Hippocampal formation (tissue), 2 donors: ENCODE measurements at places on chromosomes 4 and X.
A peak's percentile ranks its signal among the peaks of the same experiment; 100 is the strongest.

GRCh38 chrX:43314525-43314924 lies 341.6 kb upstream of the MAOA start:
- DNase-seq = no peak

- no peak for DNase-seq
These were observed 172.8 kb downstream of the TEX13C start for GRCh38 chrX:125492439-125492838.

DNA sequence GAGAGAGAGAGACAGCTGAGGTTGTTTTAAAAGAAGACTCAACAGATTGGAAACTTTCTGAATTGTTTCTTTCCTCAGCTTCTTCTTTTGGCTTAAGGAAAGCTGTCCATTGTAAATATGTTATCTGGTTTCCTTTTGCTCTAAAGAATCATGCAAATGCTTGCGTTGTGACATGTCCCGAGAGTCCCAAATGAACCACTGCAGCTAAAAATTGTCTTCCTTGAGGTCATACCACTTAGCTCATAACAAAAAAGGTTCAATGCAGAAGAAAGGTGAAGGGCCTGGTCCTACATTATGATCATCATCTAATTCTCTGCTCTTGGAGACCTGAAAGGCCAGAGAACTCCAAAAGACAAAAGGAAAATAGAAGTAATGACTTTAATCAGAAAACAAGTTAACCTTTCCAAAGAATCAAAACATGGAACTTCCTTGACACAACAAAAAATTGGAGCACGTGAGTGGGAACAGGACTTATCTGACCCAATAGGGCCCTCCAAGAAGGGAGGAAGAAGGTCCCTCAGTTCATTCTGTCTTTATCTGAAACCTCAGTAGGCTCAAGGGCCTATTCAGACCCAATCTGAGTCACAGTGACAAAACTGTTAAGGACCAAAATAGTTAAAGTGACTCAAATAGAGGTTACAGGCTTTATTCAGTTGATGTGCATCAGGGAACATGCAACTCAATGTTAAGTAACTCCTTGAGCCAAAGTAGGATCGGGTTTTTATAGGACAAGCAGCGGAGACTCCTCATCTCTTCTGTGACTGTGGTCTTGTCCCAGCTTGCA lies 14.7 kb upstream of the VSIG1 start:
- DNase-seq = no peak

GRCh38 chr4:3128058-3128457 lies 53.6 kb downstream of the HTT start:
- no peak for DNase-seq

GRCh38 chr4:5044341-5044740 lies 6.9 kb upstream of the STK32B start:
- DNase-seq = no peak

GRCh38 chr4:145097821-145098674 lies at the start of the genes ABCE1 and ANAPC10:
Gene ABCE1, plus strand, starts transcription at chr4:145098311. Its CDS starts 6,102 bp downstream, at chr4:145104413.
Gene ANAPC10, minus strand, starts transcription at chr4:145098196. Its CDS starts 2,097 bp downstream, at chr4:145096099.
- DNase-seq = peak; percentile 78

- DNase-seq = no peak
These were observed 45.8 kb upstream of the SERTM2 start for GRCh38 chrX:111465669-111466068.

GRCh38 chrX:46185923-46186810 lies 359.1 kb downstream of the ZNF674 start:
- no peak for DNase-seq

GRCh38 chrX:1719270-1719669 lies 104.4 kb downstream of the ASMT start:
- no peak for DNase-seq

- no peak for DNase-seq
These were observed 1.8 kb downstream of the DCAF8L2 start for GRCh38 chrX:27591938-27592337.

GRCh38 chr4:15958562-15958961 lies 4.4 kb downstream of the FGFBP2 start:
- DNase-seq = no peak

GRCh38 chrX:132395026-132395425 lies 93.8 kb downstream of the MBNL3 start:
- DNase-seq = no peak

GRCh38 chr4:85734424-85734831 lies 259.5 kb downstream of the ARHGAP24 start:
- DNase-seq = peak; percentile 49

DNA sequence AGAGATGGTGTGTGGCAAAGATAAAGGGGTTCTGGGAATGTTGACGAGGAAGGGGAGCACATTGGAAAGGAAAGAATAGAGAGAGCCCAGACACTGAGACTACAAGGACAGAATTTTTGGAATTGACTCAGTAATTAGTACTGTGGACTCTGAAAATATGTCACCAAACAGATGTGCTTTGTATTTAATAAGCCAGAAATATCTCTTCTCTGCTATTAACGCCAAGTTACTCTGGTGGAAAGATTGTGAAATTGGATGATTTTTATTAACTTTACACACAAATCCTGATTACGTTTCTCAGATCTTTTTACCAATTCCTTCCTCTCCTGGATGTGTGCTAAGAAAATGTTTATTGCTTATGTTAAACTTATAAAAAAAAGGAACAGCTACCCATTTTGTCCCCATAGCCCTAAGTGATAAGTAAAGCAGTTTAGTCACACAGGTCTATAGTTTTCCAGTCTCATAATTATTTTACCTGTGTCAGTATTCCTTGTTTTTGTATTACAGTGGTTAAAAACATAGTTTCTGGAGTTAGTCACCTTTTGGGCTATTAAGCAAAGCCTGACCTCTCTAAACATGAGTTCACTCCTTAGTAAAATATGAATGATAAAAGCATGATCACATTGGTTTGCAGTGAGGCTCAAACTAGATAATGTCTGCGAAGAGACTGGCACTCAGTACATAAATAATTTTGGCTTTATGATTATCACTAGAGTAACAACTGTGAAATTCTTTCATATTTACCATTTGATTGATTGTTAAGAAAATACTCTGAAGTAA lies 1068.3 kb downstream of the STIM2 start:
- no peak for DNase-seq

- DNase-seq = no peak
These were observed 127.8 kb upstream of the METTL14 start for GRCh38 chr4:118557298-118557851.

DNA sequence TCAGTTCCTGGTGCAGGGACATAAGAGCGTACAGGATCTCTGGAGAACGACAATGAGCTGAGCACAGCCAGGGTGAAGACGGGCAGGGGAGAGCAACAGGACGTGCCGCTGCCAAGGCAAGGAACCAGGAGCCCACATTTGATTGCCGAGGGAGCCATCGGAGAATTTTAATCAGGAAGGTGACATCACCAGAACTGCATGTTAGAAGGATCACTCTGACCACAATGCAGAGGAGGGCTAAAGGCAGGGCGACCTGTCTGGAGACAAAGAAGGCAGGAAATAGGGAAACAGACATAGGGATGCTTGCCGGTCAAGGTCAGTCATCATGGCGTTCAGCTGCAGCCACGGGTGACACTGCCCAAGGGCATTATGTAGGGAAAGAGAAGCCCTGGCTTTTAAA lies 81.4 kb downstream of the RBM47 start:
- DNase-seq = no peak

GRCh38 chr4:137648531-137648930 lies 116.2 kb upstream of the PCDH18 start:
- DNase-seq = no peak

- DNase-seq = no peak
These were observed 67.3 kb upstream of the ATOH1 start for GRCh38 chr4:93761286-93761685.

- DNase-seq = no peak
These were observed 6.5 kb upstream of the TMEM184C start for GRCh38 chr4:147610686-147611085.

- DNase-seq = no peak
These were observed 137.9 kb downstream of the MAGEB17 start for GRCh38 chrX:16305187-16305586.

- DNase-seq = no peak
These were observed 201.0 kb upstream of the NEIL3 start for GRCh38 chr4:177108708-177109107.

DNA sequence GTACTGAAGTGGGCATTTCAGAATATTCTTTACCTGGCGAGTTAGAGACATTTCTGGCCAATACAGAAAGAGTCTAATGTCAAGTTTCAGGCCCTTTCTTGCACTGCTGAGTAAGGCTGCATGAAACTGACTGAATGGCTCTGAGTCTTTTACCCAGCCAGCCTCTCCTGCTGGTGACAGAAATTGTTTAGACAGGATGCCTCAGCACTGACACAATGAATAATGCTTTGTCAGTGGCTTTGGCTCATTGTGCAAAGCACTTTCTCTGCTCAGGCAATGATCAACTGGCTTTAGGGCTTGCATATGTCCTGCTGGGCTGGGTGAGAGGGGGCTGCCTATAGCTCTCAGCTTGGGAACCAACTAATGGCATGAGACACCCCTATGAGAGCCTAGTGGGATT lies 45.5 kb downstream of the CLNK start:
- DNase-seq = peak; percentile 11

DNA sequence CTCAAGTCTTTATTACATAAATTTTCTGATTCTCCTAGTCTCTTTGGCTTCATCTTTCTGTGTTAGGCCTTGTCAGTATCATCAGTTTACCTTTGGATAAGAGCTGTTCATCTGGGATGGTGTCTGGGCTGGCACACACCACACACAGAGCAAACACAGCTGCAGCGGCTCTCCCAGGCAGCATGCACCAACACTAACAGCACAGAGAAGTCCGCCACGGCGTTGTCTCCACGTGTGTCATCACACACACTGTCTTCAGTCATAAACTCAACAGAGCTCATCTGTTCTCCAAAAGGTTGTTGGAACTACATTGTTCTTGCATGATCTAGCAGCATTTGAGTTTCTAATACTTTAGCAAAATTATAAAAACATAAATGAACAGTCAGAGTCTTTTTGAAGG lies 851.9 kb upstream of the FRG1 start:
- no peak for DNase-seq

GRCh38 chrX:47560179-47560933 lies 649 bp upstream of the ARAF start:
- DNase-seq = no peak

- no peak for DNase-seq
These were observed 1.0 kb upstream of the SLC6A8 start for GRCh38 chrX:153686711-153687110.

GRCh38 chr4:82215800-82216199 lies 158.0 kb downstream of the HNRNPD start:
- DNase-seq = no peak

- DNase-seq = no peak
These were observed 571.9 kb downstream of the SPOCK3 start for GRCh38 chr4:166662266-166662843.

DNA sequence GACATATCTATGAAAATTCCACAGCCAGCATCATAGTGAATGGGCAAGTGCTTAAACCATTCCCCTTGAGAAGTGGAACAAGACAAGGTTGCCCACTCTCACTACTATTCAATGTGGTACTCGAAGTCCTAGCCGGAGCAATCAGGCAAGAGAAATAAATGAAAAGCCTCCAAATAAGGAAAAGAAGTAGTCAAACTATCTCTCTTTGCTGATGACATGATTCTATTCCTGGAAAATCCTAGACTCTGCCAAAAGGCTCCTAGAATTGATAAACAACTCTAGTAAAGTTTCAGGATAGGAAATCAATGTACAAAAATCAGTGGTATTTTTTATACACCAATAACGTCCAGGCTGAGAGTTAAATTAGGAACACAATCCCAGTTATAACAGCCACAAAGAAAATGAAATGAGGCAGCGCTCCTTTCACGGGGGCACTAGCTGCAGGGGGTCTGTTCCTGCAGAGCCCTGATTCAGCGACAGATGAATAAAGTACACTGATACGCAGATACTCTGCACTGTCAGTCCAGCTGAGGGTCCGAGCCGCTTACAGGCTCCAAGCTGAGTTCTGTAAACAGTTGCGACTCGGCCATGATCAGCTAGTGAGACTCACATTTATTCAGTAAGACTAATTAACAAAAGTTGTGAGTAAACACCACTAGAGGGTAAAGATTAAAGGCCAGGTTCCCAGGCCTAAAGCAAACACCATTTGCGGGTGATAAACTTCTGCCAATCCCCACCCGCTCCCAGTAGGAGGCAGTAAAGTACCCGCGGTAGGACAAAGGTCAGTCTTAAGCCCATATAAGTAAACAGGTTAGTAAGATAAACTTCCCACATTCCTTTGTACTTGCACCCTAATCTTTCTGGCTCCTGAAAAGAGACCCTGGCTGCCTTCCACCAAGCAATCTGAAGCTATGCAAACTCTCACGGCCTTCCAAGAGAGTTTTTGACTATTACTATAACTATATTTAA lies 290.6 kb upstream of the GRID2 start:
- no peak for DNase-seq

GRCh38 chrX:68827848-68828624 lies 785 bp upstream of the EFNB1 start:
- DNase-seq = peak; percentile 28

- DNase-seq = no peak
These were observed 17.3 kb downstream of the GPC3 start for GRCh38 chrX:133968109-133968508.

- DNase-seq = no peak
These were observed 15.6 kb upstream of the SPRY1 start for GRCh38 chr4:123380728-123381716.

GRCh38 chr4:83894831-83895230 lies 358.9 kb downstream of the GPAT3 start:
- DNase-seq = no peak

GRCh38 chr4:140523370-140523856 lies 555 bp upstream of the ELMOD2 start:
- DNase-seq = no peak

GRCh38 chr4:52889778-52890520 lies 27.8 kb downstream of the RASL11B start:
- DNase-seq = no peak

- no peak for DNase-seq
These were observed 393.0 kb downstream of the PPP1R2C start for GRCh38 chrX:42384956-42385355.

GRCh38 chr4:120481756-120482155 lies 415.1 kb upstream of the MAD2L1 start:
- DNase-seq = no peak

GRCh38 chrX:48902135-48902534 lies 4.4 kb downstream of the PQBP1 start:
- no peak for DNase-seq

DNA sequence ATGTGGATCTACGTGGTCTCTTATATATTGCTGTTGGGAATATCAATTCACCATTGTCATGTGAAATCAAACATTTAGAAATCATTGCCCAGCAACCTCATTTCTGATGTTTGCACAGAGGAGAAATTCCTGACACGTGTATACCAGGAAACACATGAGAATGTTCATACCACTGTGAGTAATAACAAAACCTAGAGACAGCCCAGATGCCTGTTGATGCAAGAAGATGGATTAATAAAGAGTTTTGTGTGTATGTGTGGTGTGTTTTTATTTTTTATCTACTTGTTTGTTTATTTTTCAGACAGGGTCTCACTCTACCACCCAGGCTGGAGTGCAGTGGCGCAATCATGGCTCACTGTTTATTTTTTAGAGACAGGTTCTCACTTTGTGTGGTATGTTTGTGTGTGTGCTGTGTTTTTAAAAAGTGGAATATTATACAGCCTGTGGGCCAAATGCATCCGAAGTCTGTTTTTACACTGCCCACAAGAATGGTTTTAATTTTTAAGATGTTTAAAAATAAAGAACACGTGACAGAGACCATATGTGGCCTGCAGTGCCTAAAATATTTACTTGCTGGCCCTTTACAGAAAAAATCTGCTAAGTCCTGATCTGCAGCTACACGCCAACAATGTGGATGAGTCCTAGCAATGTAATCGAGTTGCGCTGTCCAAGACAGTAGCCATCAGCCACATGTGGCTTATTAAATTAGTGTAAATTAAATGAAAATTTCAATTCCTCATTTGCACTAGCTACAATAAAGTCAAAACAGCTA lies 39.2 kb downstream of the TXLNG start:
- no peak for DNase-seq
